ENCODE measurements at places on chromosomes 6 and 20.

- no peak for DNase-seq
Measured at GRCh38 chr20:45835825-45836224, 2.2 kb downstream of the SNX21 start.

- no peak for DNase-seq
Measured at GRCh38 chr20:63322146-63322932, 29.4 kb downstream of the COL20A1 start.

- DNase-seq, result no peak
Measured at GRCh38 chr6:154847318-154847717, 114.1 kb downstream of the SCAF8 start.

DNA sequence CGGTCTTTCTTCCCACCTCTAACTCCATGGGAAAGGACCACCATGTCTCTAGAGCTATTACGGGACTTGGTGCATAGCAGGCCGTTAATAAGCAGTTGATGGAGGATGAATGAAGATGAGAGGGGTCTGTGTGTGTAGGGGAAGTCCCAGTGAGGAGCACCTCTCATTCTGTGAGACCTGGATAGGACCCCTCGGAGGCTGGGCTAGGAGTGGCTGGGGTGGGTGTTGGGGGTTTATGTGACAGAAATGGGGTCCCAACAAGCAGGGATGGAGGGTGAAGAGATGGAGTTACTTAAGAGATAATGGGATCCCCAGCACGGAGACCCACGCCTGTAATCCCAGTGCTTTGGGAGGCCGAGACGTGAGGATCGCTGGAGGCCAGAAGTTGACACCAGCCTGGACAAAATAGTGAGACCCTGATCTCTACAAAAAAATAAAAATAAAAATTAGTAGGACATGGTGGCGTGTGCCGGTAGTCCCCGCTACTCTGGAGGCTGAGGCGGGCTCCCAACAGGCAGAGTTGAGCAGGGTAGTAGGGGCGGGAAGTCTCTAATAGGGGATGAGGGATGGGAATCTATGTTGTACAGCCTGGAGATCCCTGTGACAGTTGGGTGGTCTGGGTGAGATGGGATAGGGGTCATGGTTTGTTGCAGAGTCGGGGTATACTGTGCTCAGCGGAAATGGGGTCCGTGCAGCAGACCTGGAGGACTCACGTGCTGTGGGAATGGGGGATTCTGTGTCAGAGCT lies 677 bp upstream of the ZNF341 start:
- DNase-seq, result no peak

DNA sequence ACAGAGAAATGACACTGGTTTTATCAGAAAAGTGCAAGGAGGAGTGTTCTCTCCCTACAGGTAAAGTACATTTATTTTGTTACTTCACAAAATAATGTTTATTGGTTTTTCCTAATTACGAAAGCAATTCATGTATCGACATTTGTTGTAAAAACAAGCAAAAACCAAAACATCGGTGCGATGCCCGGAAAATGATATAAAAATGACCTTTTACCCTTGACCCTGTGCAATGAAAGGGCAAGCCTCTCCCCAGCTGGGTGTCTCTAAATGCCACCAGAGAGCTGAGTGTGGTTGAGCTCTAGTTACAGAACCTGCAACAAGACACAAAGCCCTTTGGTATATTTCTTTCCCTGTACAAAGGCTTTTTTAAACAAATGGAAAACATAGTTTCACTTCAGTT lies 65.4 kb downstream of the CD164 start:
- no peak for DNase-seq

GRCh38 chr6:109484122-109484521 lies 1.1 kb upstream of the ZBTB24 start:
- DNase-seq, result no peak

GRCh38 chr20:62485062-62485700 lies 9.4 kb upstream of the GATA5 start:
- no peak for DNase-seq

Data from hippocampal formation (tissue), 2 donors.